ENCODE measurements at places on chromosomes 5 and 9.

DNA sequence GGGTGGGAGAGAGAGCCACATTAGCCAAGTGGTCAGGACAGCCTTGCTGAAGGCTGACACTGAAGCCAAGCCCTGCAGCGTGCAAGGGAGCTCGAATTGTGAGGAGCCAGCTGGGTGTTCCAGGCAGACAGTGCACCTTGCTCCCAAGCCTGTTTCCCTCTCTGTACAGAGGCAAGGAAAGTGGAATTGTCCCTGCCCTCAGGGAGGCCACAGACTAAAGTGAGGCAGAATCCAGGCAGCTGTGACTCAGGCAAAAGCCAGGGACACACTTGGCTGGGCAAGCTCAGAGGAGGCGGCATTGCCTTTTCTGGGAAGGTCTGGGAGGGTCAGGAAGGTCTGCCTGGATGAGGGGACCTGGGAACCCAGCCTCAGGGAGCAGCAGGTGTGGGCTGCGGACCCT lies 50.2 kb upstream of the LMX1B start:
- no peak overlapping the region for H3K4me3 ChIP-seq
- no peak overlapping the region for H3K27ac ChIP-seq
- H3K36me3 ChIP-seq: no peaks in the 10 kb centered on the region
- no peak for DNase-seq

DNA sequence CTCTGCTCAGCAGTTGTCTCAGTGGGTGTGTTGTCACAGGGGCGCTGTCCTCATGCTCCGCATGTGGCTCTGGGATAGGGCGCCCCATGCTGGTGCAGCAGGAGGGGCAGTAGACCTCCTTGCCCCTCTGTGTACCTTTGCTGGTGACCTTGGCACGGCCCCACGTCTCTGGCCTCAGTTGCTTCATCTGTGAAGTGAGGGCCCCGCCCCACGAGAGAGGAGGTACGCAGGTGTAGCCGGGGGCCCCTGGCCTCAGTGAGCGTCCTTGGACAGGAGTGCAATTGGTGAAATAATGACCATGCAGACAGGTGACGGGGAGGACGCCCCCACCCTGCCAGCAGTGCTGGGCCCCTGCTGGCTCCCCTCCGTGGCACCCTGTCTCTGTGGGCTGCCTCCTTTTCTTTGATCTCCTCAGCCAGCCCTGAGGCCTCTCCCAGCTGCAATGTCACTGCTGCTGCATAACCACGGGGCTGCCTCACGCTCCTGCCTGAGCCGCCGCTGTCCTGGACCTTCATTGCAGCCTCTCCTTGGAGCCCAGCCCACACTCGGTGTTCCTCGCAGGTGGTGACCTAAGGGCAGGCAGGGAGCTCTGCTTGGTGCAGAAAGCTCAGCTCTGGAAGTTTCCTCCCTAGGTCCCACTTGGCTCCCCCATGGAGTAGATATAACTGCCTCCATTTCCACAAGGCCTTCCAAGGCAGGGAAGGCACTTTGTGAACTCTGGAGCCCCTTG lies 57.3 kb downstream of the PHF2 start:
- DNase-seq: no peak
- H3K36me3 ChIP-seq: peaks cover 6% of the 10 kb centered on the region
- H3K4me3 ChIP-seq: no peak overlapping the region
- no peaks in the 10 kb centered on the region for H3K4me1 ChIP-seq

- no peaks in the 10 kb centered on the region for H3K27me3 ChIP-seq
- no peak for DNase-seq
- H3K36me3 ChIP-seq: no peaks in the 10 kb centered on the region
- H3K4me3 ChIP-seq: no peak overlapping the region
- H3K4me1 ChIP-seq: peaks cover 13% of the 10 kb centered on the region
Observed at GRCh38 chr5:137234973-137235943, 263.9 kb downstream of the SPOCK1 start.

GRCh38 chr5:90606539-90606938 lies 47.9 kb downstream of the ADGRV1 start:
- H3K4me1 ChIP-seq: no peaks in the 10 kb centered on the region
- no peaks in the 10 kb centered on the region for H3K36me3 ChIP-seq
- no peak overlapping the region for H3K27ac ChIP-seq
- no peak overlapping the region for H3K4me3 ChIP-seq
- no peaks in the 10 kb centered on the region for H3K27me3 ChIP-seq
